ENCODE measurements at places on chromosomes 11 and 22.

DNA sequence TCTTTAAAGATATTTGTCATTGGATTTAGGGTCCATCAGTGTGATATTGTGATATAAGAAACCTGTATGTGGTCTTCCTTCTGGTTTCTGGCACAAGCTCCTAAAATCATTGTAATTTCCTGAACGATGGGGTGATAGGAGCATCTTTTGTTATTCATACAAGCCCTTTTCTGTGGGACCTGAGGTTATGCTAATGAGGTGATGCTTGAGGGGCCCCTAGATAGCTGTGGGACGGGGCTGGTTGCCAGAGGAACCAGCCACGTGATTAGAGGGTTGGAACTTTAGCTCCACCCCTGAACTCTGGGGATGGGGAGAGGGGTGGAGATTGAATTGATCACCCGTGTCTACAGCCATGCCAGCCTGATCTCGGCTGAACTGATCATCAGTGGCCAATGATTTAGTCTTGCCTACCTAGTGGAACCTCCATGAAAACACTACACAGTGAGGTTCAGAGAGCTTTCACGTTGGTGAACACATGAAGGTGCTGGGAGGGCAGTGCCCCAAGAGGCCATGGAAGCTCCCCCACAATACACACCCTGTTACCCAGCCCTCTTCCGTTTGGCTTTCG, 62.8 kb downstream of the BCR start:
- peak; percentile 57 for DNase-seq

DNA sequence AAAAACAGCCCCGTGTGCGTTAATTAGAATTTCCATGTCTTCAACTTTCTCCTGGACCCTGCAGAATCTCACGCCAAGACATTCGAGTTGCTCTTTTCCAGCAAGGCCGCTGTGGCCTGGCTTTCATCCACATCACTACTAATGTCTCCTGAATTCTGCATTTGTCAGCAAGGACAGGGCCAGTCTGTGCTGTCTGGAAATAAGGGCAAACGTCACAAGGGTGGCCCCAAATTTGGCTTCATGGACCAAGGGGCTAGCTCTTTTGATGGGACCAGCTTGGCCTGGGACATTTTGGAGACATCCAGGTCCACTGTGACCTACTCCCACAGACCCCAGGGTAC, 33.4 kb downstream of the KCNQ1OT1 start:
- no peak for DNase-seq

DNA sequence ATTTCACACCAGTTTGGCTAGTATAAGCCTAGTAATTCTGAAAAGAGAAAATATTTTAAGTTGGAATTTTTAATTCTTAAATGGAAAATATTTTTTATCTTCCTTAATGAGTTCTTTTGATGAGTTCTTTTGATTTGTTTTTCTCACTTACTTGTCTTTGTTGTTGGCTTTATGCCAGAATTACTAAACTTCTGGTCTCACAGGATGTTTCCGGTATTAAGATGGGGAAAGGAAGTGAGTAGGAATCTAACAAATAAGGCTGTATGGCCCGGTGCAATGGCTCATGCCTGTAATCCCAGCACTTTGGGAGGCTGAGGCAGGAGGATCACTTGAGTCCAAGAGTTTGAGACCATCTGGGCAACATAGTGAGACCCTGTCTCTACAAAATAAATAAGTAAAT, 106.4 kb downstream of the ARHGAP42 start:
- DNase-seq: no peak

DNA sequence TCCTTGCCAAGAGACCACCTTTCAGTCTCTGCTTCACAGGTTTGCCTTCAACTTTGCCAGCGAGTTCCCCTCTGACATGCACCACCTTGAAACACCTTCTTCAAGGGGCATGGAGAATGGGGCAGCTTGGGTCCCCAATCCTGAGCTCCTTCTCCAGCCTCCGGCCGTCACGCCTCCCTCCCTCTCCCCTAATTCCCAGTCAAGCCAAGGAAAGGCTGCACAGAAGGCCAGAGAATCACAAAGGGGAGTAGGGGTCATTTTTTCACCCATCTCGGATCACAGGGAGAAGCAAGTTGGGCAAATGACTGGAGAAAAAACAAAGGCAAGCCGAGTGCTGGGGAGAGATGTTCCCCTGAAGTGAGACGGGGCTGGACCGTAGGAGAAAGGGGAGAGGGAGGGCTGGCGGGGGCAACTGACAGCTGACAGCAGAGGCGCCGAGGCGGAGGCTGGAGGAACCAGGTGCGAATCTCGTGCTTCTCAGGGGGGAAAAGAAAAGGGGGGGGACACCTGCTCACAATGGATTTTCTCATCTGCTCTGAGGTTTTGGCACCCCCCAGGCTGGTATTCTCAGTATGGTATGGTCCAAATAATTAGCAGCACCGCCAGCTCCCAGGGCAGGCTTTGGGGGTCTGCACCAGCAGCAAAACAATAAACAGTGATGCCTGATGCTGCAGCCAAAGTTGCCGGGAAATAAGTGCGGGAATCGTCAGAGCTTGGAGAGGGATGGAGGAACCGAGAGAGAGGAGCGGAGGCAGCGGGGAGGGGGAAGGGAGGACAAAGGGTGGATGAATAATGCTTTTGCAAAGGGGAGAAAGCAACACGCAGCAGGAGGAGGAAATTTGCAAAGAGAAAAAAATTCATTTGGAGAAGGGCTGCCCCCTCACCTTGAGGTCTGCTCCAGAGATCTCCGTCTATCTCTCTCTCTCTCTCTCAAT, 644 bp downstream of the YPEL4 start:
- DNase-seq: peak; percentile 17

GRCh38 chr11:71556018-71556417, 7.8 kb downstream of the KRTAP5-9 start:
- DNase-seq: no peak

- DNase-seq: no peak
Measured at GRCh38 chr11:75431533-75432525, 1.2 kb downstream of the KLHL35 start.

DNA sequence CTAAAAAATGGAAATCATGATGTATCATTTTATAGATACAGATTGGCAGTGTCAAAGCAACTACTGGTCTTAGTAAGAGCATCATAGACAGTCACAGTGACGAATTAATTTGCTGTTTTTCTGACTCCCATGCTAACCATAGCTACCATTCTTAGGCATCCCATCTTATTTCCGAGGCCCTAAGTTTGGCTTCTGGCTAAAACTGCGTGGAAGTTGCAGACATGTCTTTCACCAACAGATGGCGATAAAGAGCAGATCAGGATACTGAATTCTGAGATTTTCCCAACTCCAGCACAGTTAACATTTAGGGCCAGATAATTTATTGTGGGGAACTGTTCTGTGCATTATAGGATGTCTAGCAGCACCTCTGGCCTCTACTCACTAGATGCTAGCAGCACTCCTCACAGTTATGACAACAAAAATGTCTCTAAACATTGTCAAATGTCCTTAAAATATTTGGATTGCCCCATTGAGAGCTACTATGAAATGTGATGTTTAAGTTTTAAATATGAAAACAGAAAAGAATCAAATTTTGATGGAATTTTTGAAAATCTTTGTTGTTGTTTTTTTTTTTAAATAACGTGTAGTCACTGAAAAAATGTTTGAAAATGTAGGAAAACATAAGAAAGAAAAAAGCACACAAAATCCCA, 16.3 kb downstream of the OR2AG2 start:
- no peak for DNase-seq

- DNase-seq: no peak
Measured at GRCh38 chr11:124398924-124399323, at the start of gene OR8B3. Gene OR8B3, minus strand, starts transcription at chr11:124399024. Its CDS starts 1,673 bp downstream, at chr11:124397351.

DNA sequence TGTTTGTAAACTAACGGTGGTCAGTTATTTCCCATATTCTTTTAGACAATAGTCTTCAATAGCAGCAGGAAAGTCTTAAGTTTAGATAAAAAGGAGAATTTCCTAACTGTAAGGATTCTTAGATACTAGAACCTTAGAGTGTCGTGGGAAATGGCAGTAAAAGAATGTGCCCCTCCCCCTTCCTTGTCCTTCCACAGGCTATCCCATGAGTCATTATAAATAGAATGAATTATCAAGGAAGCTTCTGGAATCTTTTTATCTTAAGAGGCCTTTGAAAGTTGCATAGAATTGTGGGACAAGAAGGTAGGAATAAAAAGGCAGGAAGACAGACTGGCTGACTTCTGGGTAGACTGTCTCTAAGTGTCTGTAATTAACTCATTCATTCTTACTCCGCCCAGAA, 165.2 kb upstream of the TBCEL start:
- no peak for DNase-seq
